Putamen (tissue), 1 donor: ENCODE measurements at places on chromosomes 5 and 9.

DNA sequence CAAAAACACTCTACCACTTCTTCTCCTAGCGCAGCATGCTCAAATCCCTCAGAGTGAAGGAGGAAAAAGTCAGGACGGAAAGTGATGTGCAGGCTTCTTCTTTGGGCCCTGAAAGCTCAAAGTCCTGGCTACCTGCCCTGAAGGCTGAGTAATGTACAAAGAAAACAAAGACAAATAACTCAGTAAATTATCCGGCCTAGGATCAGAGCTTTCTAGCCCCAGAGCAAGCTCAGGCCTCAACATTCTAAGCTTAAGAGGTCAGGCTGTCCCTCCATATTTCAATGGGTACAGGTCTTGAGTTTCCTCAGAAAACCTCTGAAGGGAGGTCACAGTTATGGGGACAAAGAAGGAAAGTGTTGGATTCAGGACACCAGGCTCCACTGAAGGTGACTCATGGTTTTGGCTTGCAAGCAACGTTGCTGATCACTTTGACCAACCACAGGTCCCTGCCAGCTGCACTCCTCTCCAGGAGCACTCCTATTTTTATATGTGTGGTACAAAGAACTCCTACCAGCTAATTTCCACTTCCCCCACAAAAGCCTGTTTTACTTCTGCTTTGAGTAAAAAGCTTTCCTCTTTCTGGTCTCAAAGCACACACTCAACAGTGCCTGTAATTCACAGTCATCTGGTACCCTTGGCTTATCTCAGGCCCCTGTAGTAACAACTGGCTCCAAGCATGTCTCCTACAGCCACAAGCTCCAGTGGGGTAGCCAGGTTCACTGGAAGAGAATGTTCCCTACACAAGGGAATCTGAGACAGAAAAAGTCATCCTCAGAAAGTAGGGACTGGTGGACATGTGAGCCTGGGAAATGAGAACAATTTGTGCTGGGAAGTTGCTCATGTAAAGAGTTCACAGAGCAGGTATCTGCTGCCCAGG, 115.7 kb downstream of the UGCG start:
- DNase-seq: peak; percentile 59

DNA sequence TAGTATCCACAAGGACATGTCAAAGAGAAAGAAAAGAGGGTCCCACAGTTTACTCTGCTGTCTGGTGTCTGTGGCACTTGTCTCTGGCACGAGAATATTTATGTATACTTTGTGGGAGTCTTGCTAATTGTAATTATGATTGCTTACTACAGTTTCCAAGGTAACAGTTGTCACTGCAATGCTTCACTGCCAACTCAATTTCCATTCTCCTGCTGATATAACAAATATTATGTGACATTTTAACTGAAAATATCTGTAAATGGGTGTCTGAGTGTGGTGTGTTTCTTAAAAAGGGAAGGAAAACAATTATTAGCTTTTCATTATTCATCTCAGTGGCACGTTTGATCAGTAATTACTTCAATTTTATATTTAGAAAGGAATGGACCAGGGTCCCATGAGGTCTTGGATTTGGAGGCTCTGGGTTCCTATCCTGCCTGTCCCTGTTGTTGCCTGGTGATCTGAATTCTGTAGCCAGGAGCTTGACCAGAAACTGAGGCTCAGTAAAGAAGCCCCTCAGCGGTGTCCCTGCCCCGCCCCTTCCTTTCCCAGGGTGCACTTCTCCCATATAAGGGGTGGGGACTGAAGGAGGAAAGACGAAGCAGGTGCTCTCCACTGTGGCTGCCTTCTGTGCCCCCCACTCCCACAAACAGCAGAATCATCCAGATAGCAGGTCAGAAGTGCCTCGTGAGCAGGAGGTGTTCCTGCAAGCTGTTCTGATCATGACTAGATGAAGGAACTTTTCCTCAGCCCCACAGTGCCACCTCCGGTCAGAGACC, 137.3 kb upstream of the KIF2A start:
- no peak for DNase-seq

DNA sequence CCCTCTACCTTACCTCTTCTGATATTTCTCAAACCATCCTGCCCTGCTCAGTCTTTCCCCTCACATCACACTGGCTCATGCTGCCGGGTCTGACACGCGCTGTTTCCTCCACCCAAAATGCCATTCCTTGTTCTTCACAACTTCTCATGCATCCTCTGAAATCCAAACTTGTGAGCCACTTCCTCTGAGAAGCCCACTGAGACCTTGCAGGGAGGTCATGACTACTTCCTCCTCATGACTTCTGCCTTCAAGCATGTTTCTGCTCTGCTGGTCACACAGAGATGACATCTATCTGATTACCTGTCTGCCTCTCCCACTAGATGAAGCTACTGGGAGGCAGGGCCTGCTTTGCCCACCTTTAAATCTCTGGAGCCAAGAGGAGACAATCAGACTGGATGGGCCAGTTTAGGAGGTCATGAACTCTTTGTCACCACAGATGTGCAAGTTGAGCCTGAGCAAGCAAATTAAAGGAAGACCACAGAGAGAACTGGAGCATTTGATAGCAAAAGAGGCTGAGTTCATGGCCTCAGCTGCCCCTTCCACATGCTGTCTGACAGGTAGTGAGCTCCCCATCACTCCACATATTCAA, 119.8 kb upstream of the TBC1D2 start:
- no peak for DNase-seq

DNA sequence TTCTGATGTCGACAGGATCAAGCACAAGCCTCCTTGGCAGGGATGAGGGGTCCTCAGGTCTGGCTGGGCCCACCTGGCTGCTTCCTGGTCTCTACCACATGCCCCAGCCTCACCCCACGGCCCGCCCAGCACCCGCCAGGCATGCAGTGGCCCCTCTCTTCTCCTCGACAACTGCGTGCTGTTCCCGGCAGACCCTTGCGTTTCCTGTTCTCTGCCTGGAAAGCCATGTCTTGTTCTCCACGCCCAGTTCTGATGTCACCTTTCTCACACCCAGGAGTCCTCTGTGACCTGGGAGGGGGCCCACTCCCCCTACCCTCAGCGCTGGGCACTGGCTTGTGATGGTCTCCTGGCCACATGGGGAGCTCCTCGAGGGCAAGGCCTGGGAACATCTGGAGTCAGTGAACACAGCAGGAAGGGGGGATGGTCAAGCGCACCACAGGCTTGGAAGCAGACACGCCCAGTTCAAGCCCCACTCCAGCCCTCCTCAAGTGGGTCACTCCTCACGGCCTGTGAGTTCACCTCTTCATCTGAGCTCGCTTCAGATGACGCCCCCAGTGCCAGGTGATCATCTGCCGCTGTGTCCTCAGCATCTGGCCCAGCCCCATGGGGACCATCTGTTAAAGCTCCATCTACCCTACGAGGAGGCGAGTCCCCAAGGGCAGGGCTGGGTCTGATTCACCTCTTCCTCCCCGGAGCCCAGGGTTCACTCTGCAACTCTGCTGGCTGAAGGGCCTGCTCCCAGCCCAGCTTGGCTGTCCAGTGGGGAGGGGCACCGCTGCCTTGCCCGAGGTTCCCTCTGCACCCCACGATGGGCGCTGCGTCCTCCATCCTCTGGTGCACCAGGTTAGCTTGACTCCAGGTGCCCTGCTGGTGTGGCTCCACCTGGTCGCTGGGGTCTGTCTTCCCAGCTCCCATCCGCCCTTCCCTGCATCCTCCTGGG, 133.2 kb upstream of the PHYKPL start:
- no peak for DNase-seq

- no peak for DNase-seq
Observed at GRCh38 chr5:149788964-149789363, 58.9 kb downstream of the PPARGC1B start.

- DNase-seq: no peak
Observed at GRCh38 chr5:37710965-37711364, 128.9 kb downstream of the GDNF start.

- no peak for DNase-seq
Observed at GRCh38 chr9:106860721-106861639, 2.0 kb upstream of the ZNF462 start.

DNA sequence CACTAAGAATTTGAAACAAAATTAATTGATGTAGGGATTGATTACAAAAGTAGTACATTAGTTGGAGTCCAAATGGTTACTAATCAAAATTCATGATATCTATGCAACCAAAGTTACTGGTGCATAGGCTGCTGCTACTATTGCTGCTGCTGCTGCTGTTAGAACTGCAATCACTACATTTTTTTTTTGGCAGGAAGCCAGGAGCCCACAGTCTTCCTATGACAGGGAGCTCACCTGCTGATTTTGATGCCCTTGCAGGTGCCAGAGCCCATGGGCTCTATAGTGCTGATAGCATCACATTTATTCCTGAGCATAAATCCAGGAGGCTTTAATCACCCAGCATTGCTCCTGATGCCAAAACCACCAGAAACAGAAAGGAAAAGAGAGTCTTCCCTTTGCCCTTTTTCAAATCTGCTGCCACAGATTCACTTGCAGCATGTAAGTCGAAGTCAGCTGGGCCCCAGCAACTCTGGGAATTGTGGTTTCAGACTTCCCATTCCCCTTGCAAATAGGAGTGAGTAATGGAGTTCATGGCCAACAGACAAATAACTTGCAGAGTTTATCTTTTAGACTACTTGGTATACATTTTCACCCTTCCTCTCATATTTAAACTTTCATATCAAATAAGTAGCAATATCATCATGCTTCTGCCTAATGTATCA, 17.6 kb downstream of the SLCO6A1 start:
- DNase-seq: no peak

GRCh38 chr9:133781828-133782135, 43.6 kb upstream of the SARDH start:
- no peak for DNase-seq

- DNase-seq: no peak
Observed at GRCh38 chr5:151856861-151857260, 67.8 kb downstream of the GLRA1 start.

DNA sequence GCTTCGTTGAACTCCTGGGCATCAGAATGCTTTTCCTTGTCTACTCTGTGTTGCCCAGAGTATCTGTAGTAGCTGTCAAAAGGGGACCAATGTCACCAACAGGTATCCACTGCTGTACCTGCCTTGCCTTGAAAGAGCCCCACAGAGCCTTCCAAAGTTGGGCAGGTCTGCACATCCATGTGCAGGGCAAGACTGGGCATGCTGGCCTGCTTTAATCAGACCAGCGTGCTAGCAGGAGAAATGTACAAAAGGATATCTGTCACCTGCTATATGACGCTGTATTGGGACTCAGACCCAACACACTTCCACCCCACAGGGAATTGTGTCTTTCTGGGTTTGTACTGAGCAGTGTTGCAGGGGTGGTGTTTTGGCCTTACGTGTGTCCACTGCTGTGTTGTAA, 11.9 kb downstream of the DELE1 start:
- DNase-seq: no peak

- no peak for DNase-seq
Observed at GRCh38 chr9:17453751-17454150, 125.1 kb upstream of the SH3GL2 start.

DNA sequence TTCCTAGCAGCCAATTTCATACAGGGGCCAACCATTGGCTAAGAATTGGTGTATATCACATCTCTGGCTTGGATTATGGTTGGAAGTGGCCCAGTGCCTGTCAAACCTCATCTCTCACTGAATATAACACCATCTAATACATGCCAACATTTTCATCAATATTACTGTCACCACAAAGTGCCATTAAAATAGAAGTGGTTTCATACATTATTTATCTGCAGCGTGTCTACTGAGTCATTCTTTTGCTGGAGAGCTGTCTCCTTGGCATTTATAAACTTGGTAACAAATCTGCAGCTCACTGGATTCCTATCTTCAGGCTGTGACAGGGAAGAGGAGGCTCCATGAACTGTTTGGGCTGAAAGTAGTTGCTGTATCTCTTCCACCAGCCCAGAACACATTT, 70.9 kb downstream of the PTTG1 start:
- DNase-seq: no peak

DNA sequence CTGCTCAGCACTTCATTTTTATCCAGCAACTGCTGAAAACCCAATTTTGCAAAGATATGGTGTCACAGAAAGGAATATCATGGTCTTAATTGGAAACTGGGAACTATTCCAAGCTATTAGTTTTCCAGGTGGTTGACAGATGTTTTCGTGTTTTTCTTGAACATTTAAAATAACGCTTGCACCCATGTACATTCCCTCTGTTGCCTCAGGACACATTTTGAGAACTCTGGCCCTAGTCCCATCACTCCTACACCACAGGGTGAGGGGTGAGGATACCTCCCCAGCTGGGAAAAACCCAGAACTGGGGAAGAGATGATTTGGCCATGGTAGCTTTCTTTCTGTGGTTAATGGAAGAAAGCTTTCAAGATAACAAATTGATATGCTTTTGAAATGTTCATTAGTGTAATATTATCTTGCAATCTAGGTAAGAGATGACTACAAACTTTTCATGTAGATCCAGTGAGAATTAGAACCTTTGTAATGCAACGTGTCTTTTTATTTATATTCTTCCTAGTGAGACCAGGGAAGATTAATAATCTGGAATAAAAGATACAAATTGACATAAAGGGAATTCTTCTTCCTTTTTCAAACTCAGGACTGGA, 627.0 kb downstream of the RAB3C start:
- DNase-seq: no peak

DNA sequence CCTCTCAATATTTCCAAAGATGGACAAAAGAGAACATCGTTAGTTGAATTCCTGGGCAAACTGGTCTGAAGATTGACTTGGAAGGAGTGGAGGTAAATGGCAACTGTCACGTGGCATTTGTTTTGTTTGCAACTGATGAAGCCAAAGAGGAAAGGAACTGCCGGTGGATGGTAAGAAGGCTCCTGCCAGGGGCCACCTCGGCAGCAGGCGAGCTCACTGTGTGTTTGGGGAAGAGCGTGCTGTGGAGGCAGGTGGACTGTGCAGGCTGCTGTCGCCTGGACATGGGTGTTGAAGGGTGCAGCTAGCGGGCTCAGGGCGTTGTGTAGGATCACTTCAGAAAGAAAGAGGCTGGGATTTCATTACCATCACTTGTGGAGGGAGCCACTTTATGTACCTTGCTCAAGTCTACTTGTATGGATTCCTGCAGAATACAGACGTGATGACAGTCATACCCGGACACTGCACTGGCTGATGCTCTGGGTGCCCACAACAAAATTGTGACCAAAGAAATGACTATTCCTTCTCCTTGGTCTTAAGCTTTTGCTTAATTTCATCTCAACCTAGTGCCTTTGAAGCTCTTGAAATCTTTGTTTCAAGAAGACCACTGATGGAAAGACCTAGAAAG, 72.7 kb downstream of the MAP1B start:
- DNase-seq: no peak

DNA sequence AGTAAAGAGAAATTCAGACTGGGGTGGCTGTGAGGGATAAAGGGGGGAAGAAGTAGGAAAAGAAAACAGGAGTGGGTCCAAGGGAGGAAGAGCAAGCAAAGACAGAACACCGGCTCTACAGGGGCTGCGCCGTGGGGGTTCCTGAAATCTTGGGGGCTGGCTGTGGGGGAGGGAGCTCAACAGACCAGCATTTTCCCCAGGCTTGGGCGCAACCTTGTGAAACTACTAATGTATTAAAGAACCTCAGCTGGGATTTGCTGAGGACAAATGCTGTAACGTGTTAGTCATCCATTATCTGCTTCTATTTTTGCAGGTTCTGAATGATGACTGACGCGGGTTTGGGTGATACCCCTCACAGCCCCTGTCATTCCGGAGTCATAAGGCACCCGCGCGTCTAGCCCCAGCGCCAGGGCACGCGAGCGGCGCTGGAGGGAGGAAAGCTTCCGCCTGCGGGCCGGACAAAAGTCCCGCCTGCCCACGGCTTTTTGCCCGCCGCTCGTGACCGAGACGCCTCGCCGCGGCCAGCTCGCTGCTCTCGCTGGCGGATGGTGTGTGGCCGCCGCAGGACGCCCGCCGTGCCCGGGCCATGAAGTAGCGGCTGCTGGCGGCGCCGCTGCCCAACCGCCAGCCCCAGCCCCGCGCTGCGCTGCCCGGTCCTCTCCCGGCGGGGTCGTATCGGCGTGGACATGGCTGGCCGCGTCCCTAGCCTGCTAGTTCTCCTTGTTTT, 110.6 kb downstream of the PAM start:
- peak; percentile 35 for DNase-seq

- DNase-seq: no peak
Observed at GRCh38 chr9:97388721-97389238, 23.1 kb upstream of the TDRD7 start.
